ENCODE measurements at places on chromosomes 12 and 14.

DNA sequence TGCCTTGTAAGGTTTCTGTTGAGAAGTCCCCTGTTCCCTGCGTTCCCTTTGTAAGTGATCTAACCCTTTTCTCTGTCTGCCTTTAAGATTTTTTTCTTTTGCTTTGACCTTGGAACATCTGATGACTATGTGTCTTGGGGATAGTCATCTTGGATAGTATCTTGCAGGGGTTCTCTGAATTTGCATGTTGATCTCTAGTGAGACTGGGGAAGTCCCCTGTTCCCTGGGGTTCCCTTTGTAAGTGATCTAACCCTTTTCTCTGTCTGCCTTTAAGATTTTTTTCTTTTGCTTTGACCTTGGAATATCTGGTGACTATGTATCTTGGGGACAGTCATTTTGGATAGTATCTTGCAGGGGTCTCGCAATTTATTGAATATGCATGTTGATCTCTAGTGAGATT, 38.2 kb upstream of the TMX1 start:
- DNase-seq, result no peak

DNA sequence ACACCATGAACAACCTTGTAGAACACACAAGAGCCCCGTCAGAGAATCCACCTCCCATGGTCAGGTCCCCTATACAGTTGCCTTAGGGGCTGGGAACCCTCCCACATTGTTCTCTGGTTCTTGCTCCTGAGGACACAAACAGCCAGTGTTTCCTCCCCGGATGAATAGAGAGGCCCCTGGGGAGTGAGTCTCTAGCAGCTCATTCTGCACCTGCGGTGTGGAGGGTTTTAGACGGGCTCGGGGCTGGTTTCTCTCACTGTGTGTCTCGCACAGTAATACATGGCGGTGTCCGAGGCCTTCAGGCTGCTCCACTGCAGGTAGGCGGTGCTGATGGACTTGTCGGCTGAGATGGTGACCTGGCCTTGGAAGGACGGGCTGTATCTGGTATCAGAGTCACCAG, 1052.1 kb downstream of the TMEM121 start:
- DNase-seq, result no peak

DNA sequence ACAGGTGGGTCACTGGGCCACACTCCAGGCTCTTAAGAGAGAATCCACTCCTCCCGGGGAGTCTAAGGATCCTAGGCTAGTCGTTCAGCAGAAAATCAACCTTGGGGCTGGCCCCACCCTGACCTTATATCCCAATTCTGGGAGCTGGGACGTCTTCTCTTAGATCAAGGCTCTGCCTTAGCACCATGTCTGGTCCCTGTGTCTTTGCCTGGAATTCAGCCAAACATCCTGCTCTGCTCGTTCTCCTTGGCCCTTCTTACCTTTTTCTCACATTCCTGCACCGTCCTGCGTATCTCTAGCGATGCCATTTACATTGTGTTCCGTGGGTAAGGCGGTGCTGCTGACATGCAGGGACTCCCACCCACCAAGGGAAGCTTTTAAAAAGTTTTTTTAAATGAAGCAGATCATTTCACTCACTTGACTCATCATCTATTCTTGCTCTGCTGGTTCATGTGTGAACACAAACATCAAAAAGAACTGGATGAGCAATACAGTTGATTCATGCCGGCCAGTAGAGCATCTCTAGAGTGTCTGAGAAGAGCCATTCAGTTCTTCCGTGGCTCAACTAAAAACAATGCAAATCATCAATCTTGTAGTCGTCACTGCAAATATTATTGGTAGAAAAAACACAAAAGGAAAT, 50.2 kb downstream of the KCNK13 start:
- no peak for DNase-seq

DNA sequence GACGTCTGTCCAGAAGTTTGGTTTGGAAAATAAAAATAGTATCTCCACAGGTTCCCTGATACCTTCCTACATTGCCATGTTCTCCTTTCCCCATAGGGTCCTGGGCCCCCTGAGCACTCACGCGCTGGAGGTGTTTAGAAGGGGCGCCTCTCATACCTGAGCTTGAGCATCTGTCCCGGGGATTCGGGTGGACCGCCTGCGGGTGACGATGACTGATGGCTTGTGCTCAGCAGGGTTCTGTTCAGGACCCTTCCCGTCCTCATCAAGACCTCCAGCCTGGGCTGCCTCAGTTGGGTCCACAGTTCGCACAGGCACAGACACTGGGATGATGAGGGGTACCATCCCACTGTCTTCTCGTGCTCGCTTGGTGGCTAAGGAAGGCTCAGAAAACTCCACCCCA, 22.7 kb upstream of the PNMA1 start:
- DNase-seq, result no peak

DNA sequence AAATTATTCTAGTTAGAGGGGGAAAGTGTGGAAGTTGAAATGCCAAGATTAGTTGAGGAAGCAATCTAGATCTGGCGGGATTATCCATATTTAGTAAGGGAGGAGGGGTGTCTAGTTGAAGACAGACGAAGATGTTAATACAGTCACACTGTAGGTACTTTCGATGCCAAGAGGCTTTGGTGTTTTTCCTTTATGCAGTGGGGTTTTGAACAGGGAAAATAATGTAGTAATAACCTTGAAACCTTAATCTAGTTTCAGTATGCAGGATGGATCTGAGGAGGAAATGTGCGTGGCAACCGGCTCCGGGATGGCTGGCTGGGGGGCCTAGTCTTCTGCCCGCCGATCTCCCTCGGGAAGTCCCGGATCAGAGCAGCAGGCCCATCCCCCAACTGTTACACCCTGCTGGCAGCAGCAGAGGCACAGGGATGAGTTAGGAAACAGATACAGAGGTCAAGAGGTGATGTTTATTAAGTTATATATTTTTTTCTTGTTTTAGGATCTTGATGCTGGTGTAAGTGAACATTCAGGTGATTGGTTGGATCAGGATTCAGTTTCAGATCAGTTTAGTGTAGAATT, 27.4 kb downstream of the MDM2 start:
- DNase-seq, result no peak

GRCh38 chr14:39957290-39957689, 525.1 kb upstream of the FBXO33 start:
- DNase-seq, result no peak

DNA sequence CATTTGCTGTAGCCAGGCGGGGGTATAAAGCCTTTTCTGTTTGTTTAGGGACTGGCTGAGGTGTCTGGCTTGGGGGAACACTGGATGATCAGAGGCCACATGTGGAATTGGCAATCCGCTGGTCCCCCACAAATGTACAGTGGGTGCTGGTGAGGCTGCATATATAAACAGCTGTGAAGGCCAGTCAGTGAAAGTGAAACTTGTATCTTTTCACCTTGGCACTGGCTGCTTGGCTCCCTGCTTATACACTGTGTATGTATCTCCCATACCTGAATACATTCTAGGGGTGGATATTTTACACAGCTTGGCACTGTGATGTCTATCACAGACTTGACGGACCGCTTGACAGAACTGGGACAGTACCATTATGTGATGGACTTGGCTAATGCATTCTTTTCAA, 246.8 kb upstream of the AVPR1A start:
- DNase-seq, result no peak

DNA sequence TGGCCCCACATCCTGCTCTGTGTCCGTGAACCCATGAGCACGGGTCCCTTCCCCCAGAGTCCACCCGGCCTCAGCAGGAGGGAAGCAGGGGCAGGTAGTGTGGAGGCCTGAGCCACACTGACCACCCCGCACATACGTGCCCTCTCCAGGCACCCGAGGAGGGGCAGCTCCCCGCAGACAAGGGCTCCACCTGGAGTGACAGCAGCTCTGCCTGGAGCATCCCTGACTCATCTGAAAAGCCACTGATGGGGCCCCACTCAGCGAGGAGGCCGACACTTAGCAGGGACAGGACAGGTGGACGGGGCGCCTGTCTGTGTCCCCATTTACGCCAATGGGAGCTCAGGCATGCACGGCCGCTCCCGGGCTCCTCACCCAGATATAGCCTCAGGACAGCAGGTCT, 237.6 kb upstream of the SFSWAP start:
- no peak for DNase-seq

- no peak for DNase-seq
These were observed 5.5 kb upstream of the SELPLG start for GRCh38 chr12:108638997-108639822.

DNA sequence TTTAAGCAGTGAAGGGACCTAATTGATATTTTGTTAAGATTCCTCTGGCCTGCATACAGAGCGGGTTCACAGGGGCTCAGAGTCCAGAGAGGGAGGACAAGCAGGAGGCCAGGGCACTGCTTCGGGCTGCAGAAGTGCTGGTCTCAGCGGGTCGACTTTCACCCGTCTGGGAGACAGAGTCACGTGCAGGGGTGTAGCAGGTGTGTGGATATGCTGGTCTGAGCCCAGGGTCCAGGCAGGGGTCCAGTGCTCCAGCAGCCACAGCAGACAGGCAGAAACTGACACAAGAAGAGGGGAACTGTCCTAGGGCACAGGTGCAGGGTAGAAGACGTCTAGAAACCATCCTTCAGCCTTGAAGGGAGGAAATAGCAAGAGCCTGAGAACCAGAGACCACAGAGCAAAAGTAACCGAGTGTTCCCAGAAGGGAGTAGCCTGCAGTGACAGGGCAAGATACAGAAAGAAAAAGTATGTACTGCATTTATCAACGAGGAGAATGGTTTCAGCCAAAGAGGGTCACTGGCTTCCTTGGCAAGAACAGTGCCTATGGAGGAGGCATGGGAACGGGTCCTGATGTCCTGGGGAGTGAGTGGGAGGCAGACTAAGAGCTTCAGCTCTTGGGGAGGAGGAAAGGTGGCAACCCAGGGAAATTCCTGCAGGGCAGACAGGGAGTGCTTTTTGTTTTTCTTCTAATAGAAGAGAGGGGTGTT, 28.7 kb downstream of the FBXO21 start:
- DNase-seq, result no peak

DNA sequence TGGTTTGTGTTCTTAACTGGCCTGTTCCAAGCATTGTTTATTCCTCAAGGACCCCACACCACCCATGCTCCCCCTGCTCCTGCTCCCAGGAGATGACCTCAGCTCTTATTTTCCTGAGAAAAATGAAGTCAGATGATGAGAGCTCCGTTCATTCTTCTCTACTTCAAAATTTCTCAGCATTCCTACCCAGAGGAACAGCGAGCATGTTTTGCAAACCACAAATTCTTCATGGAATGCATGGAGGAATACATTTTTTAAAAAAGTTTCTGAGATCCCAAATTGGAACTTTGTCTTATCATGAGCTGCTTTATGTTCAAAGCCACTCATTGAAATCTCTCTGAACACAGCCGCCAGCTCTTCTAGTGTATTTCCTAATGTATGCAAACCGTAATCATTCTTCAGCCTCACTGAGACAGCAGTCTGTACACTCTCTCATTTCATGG, 44.9 kb downstream of the SYNE2 start:
- no peak for DNase-seq

GRCh38 chr12:105267711-105268110, 31.7 kb upstream of the APPL2 start:
- DNase-seq, result no peak

GRCh38 chr12:92124689-92125029, 21.0 kb downstream of the BTG1 start:
- no peak for DNase-seq

GRCh38 chr12:102390068-102390467, 90.3 kb downstream of the IGF1 start:
- DNase-seq, result no peak

DNA sequence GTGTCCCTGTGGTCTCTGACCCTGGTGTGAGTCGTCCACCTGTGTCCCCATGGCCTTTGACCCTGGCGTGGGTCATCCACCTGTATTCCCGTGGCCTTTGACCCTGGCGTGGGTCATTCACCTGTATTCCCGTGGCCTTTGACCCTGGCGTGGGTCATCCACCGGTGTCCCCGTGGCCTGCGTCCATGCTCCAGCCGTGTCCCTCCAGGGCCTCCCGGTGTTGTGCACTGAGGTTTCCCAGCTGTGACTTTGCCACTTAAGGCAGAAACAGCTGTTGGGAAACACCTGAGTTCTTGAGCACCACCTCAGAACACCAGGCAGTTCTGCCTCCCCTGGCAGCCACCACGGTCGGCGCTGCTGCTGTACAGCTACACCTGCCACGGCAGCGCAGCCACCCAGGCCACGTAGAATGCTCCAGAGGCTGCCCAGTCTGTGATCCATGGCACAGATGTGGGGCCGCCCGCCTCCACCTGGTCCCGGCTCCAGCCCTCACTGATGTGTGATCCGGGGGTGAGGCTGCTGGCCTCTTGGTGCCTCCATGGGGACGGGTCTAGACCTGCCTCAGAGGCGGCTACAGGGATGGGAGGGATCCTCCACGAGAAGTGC, 69.1 kb upstream of the GALNT9 start:
- no peak for DNase-seq

GRCh38 chr12:88781909-88782308, 201.6 kb upstream of the KITLG start:
- no peak for DNase-seq

- no peak for DNase-seq
These were observed 28.6 kb downstream of the DUSP6 start for GRCh38 chr12:89323568-89324218.

DNA sequence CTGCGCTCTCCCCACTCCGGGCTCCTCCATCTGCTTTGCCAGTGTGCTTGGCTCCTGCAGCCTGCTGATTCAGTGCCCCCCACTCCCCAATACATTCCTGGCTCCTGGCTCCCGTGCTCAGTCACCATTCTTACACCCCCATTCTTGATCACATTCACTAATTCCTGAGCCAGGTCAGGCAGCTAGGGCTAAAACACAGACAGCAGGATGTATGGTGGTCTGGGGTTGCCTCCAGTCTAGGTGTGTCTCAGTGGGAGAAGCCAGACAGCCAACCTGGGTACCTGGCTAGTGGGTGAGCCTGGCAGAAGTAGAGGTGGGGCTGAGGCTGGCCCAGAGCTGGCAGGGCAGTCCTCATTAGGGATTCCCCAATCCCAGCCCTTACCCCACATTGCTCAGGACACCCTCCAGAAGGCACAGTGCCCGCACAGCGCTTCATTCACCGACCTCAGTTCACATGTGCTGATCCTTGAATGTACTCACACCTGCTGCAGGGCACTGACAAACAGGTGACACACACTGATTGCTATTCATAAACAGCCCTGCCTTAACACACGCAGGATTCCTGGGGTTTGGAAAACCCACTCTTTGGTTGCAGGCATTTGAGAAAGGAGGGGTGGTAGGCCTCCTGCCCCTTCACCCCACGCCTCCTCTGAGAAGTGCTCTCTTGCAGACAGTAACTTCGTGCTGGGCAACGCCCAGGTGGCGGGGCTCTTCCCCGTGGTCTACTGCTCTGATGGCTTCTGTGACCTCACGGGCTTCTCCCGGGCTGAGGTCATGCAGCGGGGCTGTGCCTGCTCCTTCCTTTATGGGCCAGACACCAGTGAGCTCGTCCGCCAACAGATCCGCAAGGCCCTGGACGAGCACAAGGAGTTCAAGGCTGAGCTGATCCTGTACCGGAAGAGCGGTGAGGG, 1.7 kb downstream of the KCNH3 start:
- DNase-seq, result no peak

DNA sequence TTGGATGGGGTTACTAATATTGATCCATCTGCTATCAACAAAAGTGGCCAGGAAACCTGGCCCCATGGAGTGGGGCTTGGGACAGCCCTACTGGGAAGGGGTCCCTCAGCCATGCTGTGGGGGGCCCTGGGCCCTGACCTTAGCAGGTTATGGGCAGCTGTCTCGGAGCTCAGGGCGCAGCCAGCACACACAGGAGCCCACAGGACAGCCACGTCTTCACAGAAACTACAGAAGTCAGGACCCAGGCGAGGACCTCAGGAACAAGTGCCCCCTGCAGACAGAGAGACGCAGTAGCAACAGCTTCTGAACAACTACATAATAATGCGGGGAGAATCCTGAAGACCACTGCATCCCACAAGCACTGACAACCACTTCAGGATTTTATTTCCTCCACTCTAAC, 11.9 kb upstream of the FKBP11 start:
- no peak for DNase-seq
